Foreskin keratinocyte (primary cell): ENCODE measurements at places on chromosomes 2 and 18. TPM values are rescaled to one million over a fixed set of nuclear protein-coding genes. Genes with fewer than 3 reads are reported as not detected.

- no peak for DNase-seq
Observed at GRCh38 chr2:2683606-2684224, 352.6 kb upstream of the MYT1L start.

- no peak for DNase-seq
Observed at GRCh38 chr2:11647834-11648600, 22.0 kb downstream of the NTSR2 start.

DNA sequence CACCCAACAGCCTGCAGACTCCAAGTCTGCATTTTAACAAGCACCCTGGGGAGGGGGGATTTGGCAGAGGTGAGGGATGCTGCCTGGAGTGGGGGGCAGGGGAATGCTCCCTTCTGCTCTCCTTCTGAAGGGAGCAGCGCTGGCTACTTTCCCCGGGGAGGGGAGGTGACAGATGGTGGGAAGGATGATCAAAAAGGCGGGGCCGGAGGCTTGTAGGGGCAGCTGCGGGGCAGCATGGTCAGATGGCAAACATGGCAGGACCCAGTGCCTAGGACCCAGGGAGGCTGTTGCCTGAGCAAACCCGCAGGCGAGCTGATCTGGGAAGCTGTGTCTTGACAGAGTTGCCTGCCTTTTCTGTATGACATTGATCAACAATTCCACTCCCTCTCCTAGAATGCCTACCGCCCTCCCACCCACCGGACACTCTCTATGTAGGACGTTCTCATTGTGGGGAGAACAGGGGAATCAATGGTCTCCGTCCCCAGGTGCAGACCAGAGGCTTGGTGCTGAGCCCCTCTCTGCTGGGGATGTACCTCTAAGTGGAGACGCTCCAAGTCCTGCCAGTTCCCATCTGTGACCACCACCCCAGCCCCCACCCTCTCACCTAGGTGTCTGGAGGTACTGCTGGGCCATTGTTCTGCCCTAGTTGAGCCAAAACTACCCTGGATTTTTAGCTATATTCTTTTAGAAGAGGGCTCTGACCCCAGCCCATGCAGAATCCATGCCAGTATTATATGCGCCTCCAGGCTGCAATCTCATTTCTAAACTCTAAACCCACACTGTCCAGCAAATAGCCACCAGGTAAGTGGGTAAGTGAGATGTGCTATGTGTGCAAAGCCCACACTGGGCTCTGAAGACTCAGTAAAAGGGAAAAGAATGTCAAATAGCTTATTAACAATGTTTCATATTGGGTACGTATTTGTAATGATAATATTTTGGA lies 89.7 kb upstream of the SEC11C start:
- no peak for DNase-seq

Gene WIPF1
- total RNA-seq, result 5.2 and 5.8 TPM in 2 replicates
